Effector memory CD4-positive, alpha-beta T cell (primary cell): ENCODE measurements at places on chromosomes 3 and 15.

GRCh38 chr3:186258968-186259367, 103.1 kb downstream of the DGKG start:
- no peak overlapping the region for H3K4me3 ChIP-seq
- no peaks in the 10 kb centered on the region for H3K4me1 ChIP-seq
- no peaks in the 10 kb centered on the region for H3K36me3 ChIP-seq

- H3K36me3 ChIP-seq = peaks cover 19% of the 10 kb centered on the region
- H3K27ac ChIP-seq = no peak overlapping the region
- H3K27me3 ChIP-seq = no peaks in the 10 kb centered on the region
- H3K4me1 ChIP-seq = no peaks in the 10 kb centered on the region
- no peak for DNase-seq
Measured at GRCh38 chr3:33141006-33141405, 27.2 kb downstream of the CRTAP start.

GRCh38 chr3:136869282-136869681, 7.3 kb downstream of the NCK1 start:
- H3K27me3 ChIP-seq = no peaks in the 10 kb centered on the region
- peaks cover 12% of the 10 kb centered on the region for H3K36me3 ChIP-seq
- no peak for DNase-seq

DNA sequence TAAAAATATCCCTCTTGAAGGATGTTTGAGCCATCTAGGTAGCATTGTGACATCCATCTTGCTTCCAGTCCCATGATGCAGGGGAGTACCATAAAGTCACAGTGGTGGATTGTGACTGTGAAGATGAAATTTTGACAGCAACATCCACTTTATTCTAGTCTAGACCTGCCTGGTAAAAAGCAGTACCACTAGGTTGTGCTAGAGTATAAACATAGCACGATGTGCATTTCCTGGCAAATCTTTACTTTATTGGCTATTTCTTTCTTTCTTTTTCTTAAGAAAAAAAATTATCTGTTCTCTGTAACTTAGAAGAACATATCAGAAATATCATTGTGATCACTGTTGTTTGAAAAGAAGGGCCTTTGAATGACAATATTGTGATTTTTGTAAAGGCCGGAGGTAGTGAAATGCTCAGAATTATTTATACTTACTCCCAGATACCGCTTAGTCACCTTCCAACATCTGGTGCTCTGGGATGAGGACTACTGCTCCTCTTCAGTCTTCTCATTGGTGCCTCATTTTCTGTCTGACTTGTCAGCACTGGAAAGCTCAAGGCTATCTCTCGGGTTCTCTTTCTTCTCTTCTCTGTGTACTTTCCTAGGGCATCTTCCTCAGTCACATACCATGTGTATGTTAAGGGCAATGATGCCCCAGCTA, 35.6 kb downstream of the AGBL1 start:
- H3K27ac ChIP-seq = no peak overlapping the region
- no peaks in the 10 kb centered on the region for H3K36me3 ChIP-seq
- H3K4me1 ChIP-seq = no peaks in the 10 kb centered on the region
- H3K27me3 ChIP-seq = no peaks in the 10 kb centered on the region
- DNase-seq = no peak

GRCh38 chr3:13581485-13582365, 32.8 kb downstream of the FBLN2 start:
- H3K36me3 ChIP-seq = no peaks in the 10 kb centered on the region
- no peak overlapping the region for H3K4me3 ChIP-seq

GRCh38 chr3:112531358-112531781, 30.4 kb downstream of the ATG3 start:
- no peak overlapping the region for H3K27ac ChIP-seq
- H3K4me3 ChIP-seq = no peak overlapping the region
- H3K4me1 ChIP-seq = no peaks in the 10 kb centered on the region

DNA sequence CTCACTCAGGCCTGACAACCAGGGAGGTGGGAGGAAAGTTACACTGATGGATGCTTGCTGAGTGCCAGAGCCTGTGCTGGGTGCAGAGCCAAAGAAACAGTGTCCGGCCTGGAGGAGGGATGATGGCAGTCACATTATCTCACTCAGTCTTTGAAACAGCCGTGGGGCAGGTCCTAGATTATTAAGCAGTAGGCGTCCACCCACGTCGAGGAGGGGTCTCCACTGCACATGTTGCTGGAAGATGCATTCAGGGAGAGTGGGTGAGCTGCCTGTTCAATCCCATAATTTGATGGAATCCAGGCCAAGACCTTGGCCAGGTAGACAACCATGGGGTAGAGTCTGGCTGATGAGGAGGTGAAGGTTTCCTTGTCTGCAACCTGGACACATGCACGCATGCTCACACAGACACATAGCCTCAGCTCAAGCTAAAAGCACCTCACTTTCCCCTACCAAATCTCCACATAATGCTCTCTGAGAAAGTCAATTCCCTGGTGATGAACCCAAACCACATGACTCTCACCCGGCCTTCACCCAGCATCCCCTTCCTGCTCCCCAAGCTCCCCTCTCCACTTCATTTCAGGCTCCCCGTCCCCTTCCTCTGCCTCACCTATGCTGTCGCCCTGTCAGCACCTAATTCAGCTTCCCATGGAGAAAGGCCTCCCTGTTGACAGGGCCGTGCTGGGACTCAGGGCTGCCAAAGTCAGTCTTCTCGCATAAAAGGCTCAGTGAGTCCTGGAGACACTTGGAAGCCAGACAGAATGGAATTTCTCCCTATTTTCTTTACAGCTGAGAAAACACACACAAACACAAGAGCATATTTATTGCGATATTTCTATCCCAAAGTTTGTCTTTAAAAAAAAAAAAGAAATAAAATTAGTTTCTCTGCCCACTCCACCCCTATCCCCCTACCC, 29.8 kb downstream of the ACAN start:
- H3K27me3 ChIP-seq = no peaks in the 10 kb centered on the region
- no peaks in the 10 kb centered on the region for H3K36me3 ChIP-seq
- DNase-seq = no peak
- no peak overlapping the region for H3K27ac ChIP-seq
- no peak overlapping the region for H3K4me3 ChIP-seq
- no peaks in the 10 kb centered on the region for H3K4me1 ChIP-seq

DNA sequence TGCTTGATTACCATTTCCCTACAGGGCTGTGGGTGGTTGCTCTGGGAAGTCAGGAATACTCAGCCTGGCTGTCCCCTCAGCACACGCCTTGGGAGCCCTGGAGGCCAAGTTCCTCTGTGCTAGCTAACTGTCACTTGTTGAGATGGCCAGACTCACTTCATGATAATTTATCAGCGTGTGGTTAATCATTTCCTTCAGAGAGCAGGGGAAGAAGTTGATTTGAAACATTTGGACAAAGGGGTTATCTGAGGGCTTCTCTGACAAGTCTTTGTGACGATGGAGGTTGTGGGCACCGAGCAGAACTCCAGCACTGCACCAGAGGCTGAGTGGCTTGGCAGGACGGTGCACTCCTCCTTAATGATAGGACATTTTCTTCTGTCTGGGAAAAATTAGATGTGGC, 61.9 kb downstream of the WHAMM start:
- no peaks in the 10 kb centered on the region for H3K27me3 ChIP-seq
- H3K36me3 ChIP-seq = no peaks in the 10 kb centered on the region
- DNase-seq = no peak
- H3K4me3 ChIP-seq = no peak overlapping the region

- H3K27ac ChIP-seq = no peak overlapping the region
- H3K36me3 ChIP-seq = no peaks in the 10 kb centered on the region
- H3K27me3 ChIP-seq = no peaks in the 10 kb centered on the region
- no peak for DNase-seq
Measured at GRCh38 chr3:151259664-151260063, 18.7 kb downstream of the P2RY14 start.

DNA sequence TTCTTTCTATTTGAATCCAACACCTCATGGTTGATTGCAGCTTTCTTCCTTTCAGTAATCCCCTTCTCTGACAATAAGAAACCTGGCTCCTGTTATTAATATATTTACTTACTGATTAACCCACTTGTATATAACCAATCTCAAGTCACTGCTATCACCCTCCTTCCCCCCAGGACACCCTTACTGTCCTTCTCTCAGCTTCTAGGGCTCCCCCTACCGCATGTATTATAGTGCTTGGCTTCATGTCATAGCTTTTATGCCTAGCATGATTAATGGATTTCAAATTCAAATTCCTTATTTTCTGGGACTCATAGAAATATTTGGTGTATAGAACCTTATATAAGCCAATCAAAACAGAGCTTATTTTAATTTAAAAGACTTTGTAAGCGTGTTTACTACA, 75.7 kb upstream of the BNIP2 start:
- no peaks in the 10 kb centered on the region for H3K36me3 ChIP-seq
- H3K27me3 ChIP-seq = no peaks in the 10 kb centered on the region
- H3K27ac ChIP-seq = no peak overlapping the region
- DNase-seq = no peak
- H3K4me3 ChIP-seq = no peak overlapping the region
- no peaks in the 10 kb centered on the region for H3K4me1 ChIP-seq

GRCh38 chr3:133330065-133330464, 69.8 kb upstream of the BFSP2 start:
- no peaks in the 10 kb centered on the region for H3K36me3 ChIP-seq
- H3K4me3 ChIP-seq = no peak overlapping the region
- DNase-seq = no peak
- no peaks in the 10 kb centered on the region for H3K4me1 ChIP-seq
- H3K27ac ChIP-seq = no peak overlapping the region
- no peaks in the 10 kb centered on the region for H3K27me3 ChIP-seq

GRCh38 chr15:62803856-62804400, 238.6 kb upstream of the TPM1 start:
- H3K27me3 ChIP-seq = no peaks in the 10 kb centered on the region
- H3K4me3 ChIP-seq = no peak overlapping the region
- DNase-seq = no peak
- no peak overlapping the region for H3K27ac ChIP-seq

GRCh38 chr15:67571648-67572415, 29.3 kb downstream of the MAP2K5 start:
- no peak overlapping the region for H3K27ac ChIP-seq
- no peaks in the 10 kb centered on the region for H3K27me3 ChIP-seq
- H3K36me3 ChIP-seq = no peaks in the 10 kb centered on the region

DNA sequence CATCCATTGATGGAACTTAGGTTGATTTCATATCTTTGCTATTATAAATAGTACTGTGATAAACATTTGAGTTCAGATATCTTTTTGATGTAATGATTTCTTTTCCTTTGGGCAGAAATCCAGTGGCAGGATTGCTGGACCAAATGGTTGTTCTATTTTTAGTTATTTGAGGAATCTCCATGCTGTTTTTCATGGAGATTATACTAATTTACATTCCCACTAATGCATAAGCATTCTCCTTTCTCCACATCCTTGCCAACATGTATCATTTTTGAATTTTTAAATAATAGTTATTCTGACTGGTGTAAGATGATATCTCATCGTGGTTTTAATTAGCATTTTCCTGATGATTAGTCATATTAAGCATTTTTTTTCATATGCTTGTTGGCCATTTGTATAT, 144.0 kb upstream of the SUCLG2 start:
- no peaks in the 10 kb centered on the region for H3K36me3 ChIP-seq
- H3K4me3 ChIP-seq = no peak overlapping the region
- H3K4me1 ChIP-seq = no peaks in the 10 kb centered on the region
- no peak overlapping the region for H3K27ac ChIP-seq

DNA sequence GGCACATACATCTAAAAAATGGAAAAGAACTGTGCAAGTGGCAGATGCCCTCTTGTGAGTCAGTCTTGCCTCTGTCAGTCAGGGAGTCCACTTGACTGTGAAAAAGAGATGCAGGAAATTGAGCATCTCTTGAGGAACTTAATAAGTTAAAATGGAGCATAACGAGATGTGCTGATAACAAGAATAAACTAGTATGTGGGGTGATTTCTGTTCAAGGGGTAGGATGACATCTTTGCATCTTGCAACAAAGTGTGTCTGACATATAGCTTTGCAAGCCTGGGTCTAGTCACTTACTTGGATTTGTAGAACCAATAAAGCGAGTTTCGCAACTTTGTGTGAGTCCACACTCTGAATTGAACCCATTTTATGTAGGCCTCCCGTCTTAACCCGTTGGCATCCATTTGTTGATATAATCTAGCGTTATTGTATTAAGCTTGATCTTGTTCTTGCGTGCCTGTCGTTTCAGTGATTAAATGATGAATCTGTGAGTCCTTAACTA, 2.2 kb downstream of the USP3 start:
- H3K4me3 ChIP-seq = peak overlapping the region; percentile 82
- H3K4me1 ChIP-seq = peaks cover 71% of the 10 kb centered on the region
- no peak for DNase-seq

DNA sequence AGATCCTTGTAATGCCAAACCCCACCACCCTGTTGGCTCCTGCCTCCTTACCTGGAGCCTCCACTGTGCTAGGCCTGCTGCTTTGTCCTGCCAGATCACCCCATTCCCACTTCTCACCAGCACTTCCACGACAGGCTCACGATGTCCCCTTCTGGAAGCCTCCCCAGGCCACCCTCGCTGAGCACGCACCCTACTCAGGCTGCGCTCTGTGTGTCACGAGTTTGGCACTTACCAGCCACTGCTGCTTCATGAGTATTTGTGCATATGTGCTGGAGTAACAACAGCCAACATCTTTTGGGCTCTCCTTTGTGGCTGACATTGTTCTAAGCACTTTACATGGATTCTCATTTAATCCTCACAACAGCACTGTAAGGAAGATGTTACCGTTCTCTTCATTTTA, 58.1 kb downstream of the PDIA5 start:
- no peaks in the 10 kb centered on the region for H3K4me1 ChIP-seq
- H3K27me3 ChIP-seq = no peaks in the 10 kb centered on the region
- H3K27ac ChIP-seq = no peak overlapping the region

GRCh38 chr3:102536456-102536855, 101.6 kb downstream of the ZPLD1 start:
- no peaks in the 10 kb centered on the region for H3K36me3 ChIP-seq
- H3K4me3 ChIP-seq = no peak overlapping the region
- H3K4me1 ChIP-seq = no peaks in the 10 kb centered on the region
- DNase-seq = no peak

- H3K4me3 ChIP-seq = no peak overlapping the region
- H3K27me3 ChIP-seq = no peaks in the 10 kb centered on the region
- H3K27ac ChIP-seq = no peak overlapping the region
- DNase-seq = no peak
- H3K4me1 ChIP-seq = no peaks in the 10 kb centered on the region
Measured at GRCh38 chr3:160779040-160779439, 23.0 kb downstream of the PPM1L start.

DNA sequence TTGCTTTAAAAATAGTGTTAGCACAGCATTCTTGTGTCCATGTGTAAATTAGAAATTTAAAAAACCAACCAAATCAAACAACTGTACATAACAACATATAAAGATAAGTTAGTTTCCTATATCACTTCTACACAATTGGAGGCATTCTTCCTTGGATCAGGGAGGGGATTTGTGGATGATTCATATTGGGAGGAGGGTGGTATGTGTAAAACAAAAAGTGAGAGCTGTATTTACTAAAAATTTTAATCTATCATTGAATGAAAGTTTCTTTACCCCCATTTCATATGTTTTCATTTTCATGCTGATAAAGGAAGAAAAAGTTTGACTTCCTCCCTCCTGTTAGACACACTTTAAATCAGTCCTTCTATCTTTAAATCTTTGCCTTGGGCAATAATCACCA, 325.0 kb downstream of the SATB1 start:
- no peak overlapping the region for H3K4me3 ChIP-seq
- H3K27me3 ChIP-seq = no peaks in the 10 kb centered on the region
- H3K36me3 ChIP-seq = no peaks in the 10 kb centered on the region
- no peak overlapping the region for H3K27ac ChIP-seq
- DNase-seq = no peak
- H3K4me1 ChIP-seq = no peaks in the 10 kb centered on the region

- no peak overlapping the region for H3K27ac ChIP-seq
- no peaks in the 10 kb centered on the region for H3K27me3 ChIP-seq
- H3K4me3 ChIP-seq = no peak overlapping the region
- no peaks in the 10 kb centered on the region for H3K4me1 ChIP-seq
- no peak for DNase-seq
Measured at GRCh38 chr15:66156310-66156975, 97.1 kb downstream of the MEGF11 start.
